Natural killer cell treated with Interleukin-12 subunit alpha and Interleukin-12 subunit beta and Interleukin-15 and Interleukin-18, amount 100 ng/mL, for 72 hours (primary cell): ENCODE measurements at places on chromosomes 7 and 10. TPM values are rescaled to one million over a fixed set of nuclear protein-coding genes. Genes with fewer than 3 reads are reported as not detected.

Gene CDNF
- 0.48 TPM for total RNA-seq

Gene TAS2R4
- total RNA-seq: 1.8 TPM

Gene SPAG6
- 0.29 TPM for total RNA-seq

Gene GPR26
- total RNA-seq: not detected

Gene ITPRID1
- total RNA-seq: not detected
